ENCODE measurements at places on chromosomes 5 and 9.

- DNase-seq = no peak
Observed at GRCh38 chr5:144308174-144308573, 137.5 kb downstream of the KCTD16 start.

DNA sequence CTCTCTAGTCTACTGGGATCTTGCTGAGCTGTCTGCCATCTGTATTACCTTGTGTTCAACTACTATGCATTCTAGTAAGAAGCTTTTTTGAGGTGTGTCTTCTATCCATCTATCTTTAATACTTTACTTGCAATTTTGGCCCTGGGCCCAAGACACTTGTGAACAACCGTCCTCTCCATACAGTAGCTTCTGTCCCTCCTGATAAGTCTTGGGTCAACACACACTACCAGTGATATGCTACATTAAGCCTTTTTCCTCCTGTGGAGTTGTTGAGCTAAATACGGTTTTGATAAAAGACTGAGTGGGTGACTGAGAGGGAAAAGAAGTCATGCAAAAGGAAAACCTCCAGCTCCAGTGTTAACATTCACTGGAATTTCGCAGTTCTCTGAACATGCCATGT is 133.3 kb upstream of the PCA3 start:
- no peak for DNase-seq

DNA sequence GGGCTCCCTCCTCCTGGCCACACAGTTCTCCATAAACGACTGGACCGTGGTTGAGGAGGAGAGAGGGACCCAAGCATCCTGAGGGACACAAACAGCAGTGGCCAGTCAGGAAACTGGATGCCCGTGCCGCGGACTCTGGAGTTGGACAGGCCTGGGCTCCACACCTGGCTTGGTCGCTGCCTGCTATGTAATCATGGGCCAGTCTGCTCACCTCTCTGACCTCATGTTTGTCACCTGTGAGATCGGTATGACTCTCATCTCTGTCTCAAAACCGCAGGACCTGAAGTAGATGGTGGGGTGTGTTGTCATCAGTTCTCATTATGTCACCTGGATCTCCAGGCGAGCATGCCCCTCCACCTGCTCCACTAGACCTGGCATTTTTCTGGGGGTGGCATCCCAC is 14.5 kb downstream of the CXXC5 start:
- no peak for DNase-seq

- DNase-seq = no peak
Observed at GRCh38 chr5:106699796-106700195, 970.9 kb downstream of the EFNA5 start.

- DNase-seq = no peak
Observed at GRCh38 chr5:83528439-83528769, 56.9 kb downstream of the VCAN start.

- no peak for DNase-seq
Observed at GRCh38 chr5:124210111-124210910, 536.1 kb downstream of the ZNF608 start.

DNA sequence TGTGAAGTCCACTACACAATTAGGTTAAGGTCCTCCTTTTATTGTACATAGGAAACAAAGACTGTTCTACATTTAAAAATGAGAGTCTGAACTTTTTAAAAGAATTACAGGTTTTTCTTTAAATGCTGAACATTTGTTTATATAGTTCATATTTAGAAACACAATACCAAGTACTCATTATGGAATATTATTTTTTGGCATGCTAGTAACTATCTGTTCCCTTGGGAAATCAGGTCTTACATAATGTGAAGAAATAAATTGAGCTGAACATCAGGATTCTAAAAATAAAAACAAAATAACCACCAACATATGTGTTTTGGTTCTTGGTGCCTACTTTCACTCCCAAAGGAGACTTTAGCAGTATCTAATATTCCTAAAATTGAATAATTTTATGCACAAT is 230.5 kb upstream of the IZUMO3 start:
- DNase-seq = no peak

DNA sequence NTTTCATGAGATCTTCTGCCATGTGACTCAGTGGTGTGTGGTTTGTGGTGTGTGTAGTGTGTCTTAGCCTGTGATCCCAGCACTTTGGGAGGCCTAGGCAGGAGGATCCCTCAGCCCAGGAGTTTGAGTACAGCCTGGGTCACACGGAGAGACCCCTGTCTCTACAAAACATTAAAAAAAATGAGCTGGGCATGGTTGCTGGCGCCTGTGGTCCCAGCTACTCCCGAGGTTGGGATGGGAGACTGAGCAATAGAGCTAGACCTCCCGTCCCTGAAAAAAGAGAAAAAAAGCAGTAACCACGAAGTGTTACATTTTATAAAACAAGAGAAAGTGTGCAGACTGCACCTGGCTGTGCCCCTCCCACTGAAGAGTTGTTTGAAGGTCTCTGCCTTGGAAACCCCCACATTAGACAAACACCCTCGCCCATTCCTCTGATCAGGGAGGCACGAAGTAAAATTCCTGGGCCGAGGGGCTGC is 21.2 kb upstream of the RNU6ATAC start:
- DNase-seq = no peak

GRCh38 chr9:31040564-31040963 is 1343.9 kb upstream of the ACO1 start:
- DNase-seq = no peak

- no peak for DNase-seq
Observed at GRCh38 chr9:112387115-112387514, 7.2 kb downstream of the HSDL2 start.

- no peak for DNase-seq
Observed at GRCh38 chr9:126415741-126416370, 89.2 kb downstream of the MVB12B start.

- no peak for DNase-seq
Observed at GRCh38 chr5:140189977-140190871, 15.2 kb downstream of the CYSTM1 start.

GRCh38 chr5:96859375-96859774 is 16.9 kb upstream of the ERAP2 start:
- DNase-seq = no peak

GRCh38 chr9:136935651-136936050 is 8.9 kb downstream of the FBXW5 start:
- no peak for DNase-seq

GRCh38 chr9:134592018-134592818 is 49.4 kb upstream of the COL5A1 start:
- no peak for DNase-seq
